T follicular helper cell (primary cell): ENCODE measurements at places on chromosomes 7 and 10.

DNA sequence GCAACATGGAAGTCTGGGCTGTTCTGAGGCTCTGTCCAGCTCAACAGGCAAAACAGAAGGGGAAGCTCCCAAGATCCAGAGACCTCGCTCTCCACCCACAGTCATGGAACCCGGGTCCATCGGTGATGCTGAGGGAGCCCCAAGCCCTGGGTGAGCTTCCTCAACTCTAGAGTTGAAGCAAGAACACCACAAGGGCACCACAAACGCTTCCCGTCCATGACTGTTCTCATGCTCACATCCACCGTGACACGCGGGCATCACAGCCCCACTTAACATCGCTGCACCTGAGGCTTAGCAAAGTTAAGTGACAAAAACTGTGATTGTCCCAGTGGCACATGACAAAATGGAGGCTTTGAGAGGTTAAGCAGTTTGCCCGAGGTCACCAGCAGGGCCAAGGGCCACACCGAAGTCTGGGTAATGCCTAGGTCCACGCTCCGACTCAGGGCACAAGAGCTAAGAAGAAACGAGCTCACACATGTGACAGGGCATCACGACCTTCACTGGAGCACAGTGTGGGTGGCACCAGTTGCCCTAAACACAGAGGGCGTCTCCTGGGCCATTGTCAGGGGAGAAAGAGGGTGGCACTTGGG lies 110.6 kb downstream of the OAT start:
- no peak for DNase-seq

- no peak for DNase-seq
Observed at GRCh38 chr7:39293056-39293823, 273.0 kb upstream of the YAE1 start.

GRCh38 chr10:17450024-17450423 lies 4.4 kb downstream of the ST8SIA6 start:
- DNase-seq: no peak

DNA sequence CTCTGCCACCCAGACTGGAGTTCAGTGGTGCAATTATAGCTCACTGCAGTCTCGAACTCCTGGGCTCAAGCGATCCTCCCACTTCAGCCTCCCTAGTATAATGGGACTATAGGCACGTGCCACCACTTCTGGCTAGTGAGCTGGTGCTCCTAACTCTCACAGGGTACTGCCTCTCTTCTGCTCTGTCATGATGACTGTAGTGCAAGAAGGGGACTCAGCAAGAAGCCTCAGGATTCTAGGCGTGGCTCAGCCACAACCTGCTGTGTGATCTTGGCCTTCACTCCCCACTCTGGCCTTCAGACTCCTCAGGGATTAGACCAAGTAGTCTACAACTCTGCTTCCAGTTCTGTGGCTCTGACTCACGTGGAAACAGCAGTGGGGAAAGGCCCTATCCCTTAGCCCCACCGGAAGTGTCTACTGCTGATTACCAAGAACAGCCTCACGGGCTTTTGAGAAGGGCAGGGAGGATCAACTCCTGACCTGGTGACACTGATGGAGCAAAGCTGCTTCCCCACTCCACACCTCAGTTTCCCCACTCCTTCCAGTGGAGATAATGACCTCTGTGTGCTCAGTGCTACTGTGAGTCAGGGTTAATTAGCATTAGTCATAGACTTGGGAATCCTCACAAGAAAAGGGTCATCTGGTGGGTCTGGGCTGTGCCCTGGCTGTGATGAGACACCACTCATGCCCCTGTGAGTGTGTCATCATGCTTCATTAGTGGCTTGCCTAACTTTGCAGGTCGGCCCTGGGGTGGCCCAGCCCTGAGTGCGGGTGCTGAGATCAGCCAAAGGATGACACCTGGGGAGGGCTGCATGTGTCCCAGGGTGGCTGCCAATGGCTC lies 41.1 kb downstream of the ZC3HC1 start:
- DNase-seq: no peak

GRCh38 chr7:82319674-82320118 lies 123.9 kb downstream of the CACNA2D1 start:
- no peak for DNase-seq

DNA sequence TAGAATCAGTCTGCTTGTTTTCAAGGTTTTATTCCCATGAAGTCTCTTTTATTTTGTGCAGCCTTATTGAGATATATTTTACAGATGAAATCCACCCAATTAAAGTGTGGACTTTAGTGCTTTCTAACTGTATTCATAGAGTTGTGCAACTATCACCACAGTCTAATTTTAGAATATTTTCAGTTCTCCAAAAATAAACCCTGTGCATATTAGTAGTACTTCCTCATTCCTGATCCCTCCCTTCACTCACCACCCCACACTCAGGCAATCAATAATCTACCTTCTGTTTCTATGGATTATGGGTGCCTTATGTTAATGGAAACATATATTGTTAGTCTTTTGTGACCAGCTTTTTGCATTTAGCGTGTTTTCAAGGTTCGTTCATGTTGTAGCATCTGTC lies 185.7 kb upstream of the TMEM72 start:
- no peak for DNase-seq

- DNase-seq: no peak
Observed at GRCh38 chr7:24328050-24328449, 44.1 kb downstream of the NPY start.

DNA sequence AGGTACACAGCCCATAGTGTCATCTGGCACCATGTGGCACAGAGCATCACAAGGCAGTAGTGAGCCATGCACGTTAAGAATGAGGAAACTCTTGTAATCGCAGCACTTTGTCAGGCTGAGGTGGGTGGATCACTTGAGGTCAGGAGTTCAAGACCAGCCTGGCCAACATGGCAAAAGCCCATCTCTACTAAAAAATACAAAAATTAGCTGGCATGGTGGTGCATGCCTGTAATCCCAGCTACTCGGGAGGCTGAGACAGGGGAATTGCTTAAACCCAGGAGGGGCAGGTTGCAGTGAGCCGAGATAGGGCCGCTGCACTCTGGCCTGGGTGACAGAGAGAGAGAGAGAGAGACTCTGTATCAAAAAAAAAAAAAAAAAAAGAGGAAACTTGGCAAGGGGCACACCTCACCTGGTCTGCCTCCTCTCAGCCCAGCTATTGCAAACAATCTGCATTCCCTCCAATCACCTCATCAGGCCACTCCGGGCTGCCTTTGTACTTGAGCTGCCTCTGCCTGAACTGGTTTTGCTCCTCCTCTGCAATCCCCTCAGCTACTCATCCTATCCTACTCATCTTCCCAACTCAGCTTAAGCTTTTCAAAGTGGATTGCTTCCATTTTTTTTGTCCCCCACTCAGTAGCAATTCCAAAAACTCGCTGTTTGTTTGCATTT lies 46.0 kb upstream of the OPTN start:
- DNase-seq: no peak

DNA sequence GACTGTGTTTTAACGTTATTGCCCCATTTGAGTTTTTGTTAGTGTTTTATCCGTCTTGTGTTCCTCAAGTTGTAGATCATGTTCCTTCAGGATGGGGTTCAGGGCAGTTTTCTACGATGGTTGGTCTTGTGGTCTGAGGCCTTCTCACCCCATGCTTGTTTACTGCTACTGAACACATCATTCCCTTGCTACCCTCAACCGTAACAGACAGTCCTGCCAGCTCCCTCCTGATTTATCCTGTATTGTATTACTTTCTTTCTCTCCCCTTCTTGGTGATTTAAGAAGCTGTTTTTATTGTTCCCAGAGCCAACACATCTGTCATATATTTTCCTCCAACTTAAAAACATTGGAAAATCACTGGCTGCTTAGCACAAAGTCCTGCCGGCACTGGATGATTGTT lies 719.8 kb downstream of the INHBA start:
- no peak for DNase-seq

GRCh38 chr10:23331567-23332301 lies 12.9 kb downstream of the C10orf67 start:
- DNase-seq: no peak

DNA sequence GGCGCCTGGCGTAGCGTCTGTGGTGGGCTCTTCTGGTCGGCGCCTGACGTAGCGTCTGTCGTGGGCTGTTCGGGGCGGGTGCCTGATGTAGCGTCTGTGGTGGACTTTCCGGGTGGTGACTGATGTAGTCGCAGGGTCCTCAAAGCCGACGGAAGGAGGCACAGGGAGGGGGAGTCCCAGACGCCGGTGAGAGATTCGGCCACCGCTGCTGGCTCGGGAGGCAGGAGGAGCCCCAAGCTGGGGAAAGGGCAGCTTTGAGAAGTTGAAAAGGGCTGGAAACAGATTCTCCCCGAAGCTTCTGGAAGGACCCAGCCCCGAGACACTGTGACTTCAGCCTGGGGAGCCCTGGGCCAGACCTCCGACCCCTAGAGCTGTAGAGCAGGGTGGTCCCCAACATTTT lies 105.7 kb downstream of the DNAJB6 start:
- no peak for DNase-seq

GRCh38 chr10:104351919-104352318 lies 1.7 kb upstream of the CFAP58 start:
- DNase-seq: no peak

GRCh38 chr7:3380034-3380433 lies 79.0 kb downstream of the SDK1 start:
- DNase-seq: no peak

GRCh38 chr10:58807629-58808022 lies 295.0 kb downstream of the BICC1 start:
- DNase-seq: no peak

DNA sequence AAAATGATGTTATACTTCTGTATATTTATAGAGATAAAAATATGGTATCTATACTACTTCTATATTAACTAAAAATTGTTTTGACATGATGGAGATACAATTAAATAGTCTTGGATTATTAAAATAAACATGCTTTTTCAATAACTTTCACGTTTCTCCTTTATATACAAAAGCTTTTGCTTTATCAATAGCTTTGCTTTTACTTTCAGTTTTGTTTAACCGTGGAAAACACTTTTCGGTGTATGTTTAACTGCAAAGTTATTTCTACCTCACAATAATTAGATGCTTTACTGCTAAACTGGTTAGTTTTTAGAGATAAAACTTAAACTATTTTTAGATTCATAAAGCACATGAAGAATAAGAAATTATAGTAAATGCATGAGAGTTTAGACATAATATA lies 432.1 kb upstream of the PCDH15 start:
- no peak for DNase-seq

DNA sequence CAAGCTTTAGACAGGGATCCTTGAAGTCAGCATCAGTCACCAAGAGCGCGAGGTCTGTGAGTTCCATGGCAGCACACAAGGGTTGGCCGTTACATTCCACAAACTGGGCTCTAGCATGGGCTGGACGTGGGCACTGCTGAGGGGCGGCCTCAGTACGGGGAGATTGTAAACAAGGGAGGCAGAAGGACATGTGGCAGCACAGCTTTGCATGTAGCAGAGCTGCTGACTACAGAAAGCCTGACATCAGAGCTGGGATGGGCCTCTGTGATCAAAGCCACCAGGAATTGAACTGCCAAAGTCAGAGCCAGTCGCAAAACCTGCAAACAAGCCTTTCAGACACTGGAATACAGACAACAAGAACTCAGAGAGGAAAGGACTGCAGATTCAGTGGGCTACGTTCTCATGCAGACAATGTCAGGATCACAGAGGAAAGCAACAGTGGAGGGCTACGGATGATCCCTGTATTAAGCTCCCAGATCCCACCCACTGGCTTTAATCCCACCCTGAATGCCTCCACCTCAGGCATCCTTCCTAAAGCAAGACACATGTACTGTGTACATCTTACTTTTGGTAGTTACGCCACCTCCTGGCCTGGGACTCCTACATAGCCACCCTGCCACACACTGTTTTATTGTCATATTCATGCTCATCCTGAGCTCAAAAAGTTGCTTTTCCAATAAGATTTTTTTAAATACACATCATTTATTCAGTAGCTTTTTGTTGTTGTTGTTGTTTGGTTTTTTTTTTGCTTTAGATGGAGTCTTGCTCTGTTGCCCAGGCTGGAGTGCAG lies 291.1 kb upstream of the IMMP2L start:
- no peak for DNase-seq

DNA sequence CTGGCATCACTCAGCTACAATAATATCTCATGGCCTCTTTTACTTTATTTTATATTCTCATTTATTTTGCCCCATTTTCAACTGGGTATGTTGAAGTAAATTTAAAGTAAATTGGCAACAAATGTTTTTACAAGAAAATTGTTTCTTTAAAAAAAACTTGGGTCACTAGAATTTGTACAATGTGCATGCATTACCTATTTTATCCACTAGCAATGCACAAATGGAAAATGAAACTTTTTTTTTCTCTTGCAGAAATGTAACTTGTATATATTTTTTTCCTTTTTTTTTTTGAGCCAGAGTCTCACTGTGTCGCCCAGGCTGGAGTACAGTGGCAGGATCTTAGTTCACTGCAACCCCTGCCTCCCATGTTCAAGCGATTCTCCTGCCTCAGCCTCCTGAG lies 10.3 kb upstream of the H2AZ2 start:
- no peak for DNase-seq

GRCh38 chr7:152502813-152503790 lies 67.3 kb upstream of the KMT2C start:
- no peak for DNase-seq

- no peak for DNase-seq
Observed at GRCh38 chr7:44565795-44566559, 7.7 kb downstream of the DDX56 start.

DNA sequence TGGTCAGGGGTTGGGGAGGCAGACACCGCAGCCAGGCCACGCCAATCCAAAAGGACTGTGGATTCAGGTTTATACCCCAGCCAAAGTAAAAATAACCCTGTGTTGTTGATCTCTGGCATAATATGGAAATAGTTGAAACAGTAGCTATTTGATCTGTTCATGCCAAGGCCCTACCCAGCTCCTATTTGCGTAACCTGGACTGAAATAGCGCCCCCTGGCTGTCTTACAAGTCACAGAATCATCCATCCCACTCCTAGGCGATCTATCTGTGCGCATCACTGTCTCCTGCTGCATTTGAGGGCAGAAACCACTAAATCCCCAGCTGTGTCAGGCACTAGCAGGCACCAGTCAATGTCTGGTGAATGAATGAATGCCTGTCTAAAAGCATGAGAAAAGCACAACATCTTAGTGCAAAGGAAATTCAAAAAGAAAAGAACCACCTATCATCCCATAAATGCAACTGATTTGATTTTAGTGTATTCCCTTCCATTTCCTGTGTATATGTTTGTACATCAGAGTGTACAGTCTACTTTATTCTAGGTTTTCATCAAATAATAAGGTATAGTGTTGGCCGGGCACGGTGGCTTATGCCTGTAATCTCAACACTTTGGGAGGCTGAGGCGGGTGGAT lies 160.0 kb downstream of the SLIT1 start:
- DNase-seq: peak; percentile 18

- no peak for DNase-seq
Observed at GRCh38 chr10:59801171-59801570, 47.9 kb upstream of the MRLN start.

- DNase-seq: no peak
Observed at GRCh38 chr10:124715439-124715838, 28.7 kb downstream of the FAM53B start.

DNA sequence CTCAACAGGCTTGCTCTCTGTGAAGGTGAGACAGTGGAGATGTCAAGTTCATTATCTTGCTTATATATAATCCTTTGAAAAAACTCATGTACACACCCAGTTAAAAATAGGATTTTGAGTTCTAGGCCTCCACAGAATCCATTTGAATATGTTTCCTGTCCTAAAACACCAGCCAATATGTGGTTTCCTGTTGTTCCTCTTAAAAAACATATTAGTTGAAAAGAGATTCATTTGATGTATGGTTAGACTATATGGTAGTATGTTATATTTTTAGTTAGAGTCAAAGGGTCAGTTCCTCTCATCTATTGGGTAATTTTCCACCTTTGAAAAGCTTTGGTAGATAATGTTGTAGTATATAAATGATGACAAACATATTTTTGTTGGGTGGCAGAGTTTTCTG lies 16.0 kb downstream of the PPP1R9A start:
- no peak for DNase-seq
